ENCODE measurements at places on chromosomes 16 and 17. TPM values are rescaled to one million over a fixed set of nuclear protein-coding genes. Genes with fewer than 3 reads are reported as not detected.

GRCh38 chr16:88972349-88972748, 4.7 kb downstream of the CBFA2T3 start:
- DNase-seq = no peak
- no peak overlapping the region for H3K4me3 ChIP-seq
- H3K36me3 ChIP-seq = no peaks in the 10 kb centered on the region
- no peak overlapping the region for H3K27ac ChIP-seq
- H3K4me1 ChIP-seq = no peaks in the 10 kb centered on the region

- H3K36me3 ChIP-seq = peaks cover 6% of the 10 kb centered on the region
- H3K4me1 ChIP-seq = peaks cover 6% of the 10 kb centered on the region
- peak overlapping the region; percentile 51 for H3K27ac ChIP-seq
- H3K27me3 ChIP-seq = no peaks in the 10 kb centered on the region
- H3K4me3 ChIP-seq = no peak overlapping the region
- no peak for DNase-seq
Observed at GRCh38 chr17:75498039-75498725, 17.2 kb downstream of the CASKIN2 start.

- peaks cover 9% of the 10 kb centered on the region for H3K27me3 ChIP-seq
- H3K36me3 ChIP-seq = no peaks in the 10 kb centered on the region
- no peak overlapping the region for H3K27ac ChIP-seq
- DNase-seq = no peak
- no peaks in the 10 kb centered on the region for H3K4me1 ChIP-seq
- H3K4me3 ChIP-seq = no peak overlapping the region
Observed at GRCh38 chr16:66171578-66171977, 194.9 kb upstream of the CDH5 start.

HSF5 gene
- total RNA-seq = 0.47 TPM

KPNB1 gene
- 335 TPM for total RNA-seq

ZP2 gene
- total RNA-seq = not detected

All from activated naive CD8-positive, alpha-beta T cell treated with anti-CD3 and anti-CD28 coated beads, Interleukin-2, amount 10 ng/mL, durations not matched to agents 7 days and 5 days (primary cell).